ENCODE measurements at places on chromosomes 3 and 15. TPM values are rescaled to one million over a fixed set of nuclear protein-coding genes. Genes with fewer than 3 reads are reported as not detected.

Gene AAGAB
- total RNA-seq, result 19.4 TPM

GRCh38 chr3:147393261-147393942 is 12.9 kb downstream of the ZIC4 start:
- DNase-seq, result no peak

GRCh38 chr15:57949374-57949943 is 116.1 kb downstream of the ALDH1A2 start:
- no peak for DNase-seq

Gene CYP1A1
- 0.69 TPM for total RNA-seq

Gene LRTM1
- total RNA-seq, result 7.4 TPM

Gene SNTN
- total RNA-seq, result not detected

GRCh38 chr3:175457301-175457700 is 598.2 kb downstream of the NAALADL2 start:
- DNase-seq, result no peak

DNA sequence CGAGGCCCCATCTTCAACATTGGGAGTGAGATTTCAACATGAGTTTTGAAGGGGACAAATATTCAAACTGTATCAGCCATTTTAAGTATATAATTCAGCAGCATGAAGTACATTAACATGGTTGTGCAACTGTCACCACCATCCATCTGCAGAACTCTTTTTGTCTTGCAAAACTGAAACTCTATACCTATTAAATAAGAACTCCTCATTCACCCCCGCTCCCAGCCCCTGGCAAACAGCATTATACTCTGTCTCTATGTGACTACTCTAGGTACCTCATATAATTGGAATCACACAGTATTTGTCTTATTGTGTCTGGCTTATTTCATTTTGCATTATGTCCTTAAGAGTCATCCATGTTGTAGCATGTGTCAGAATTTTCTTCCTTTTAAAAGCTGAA is 110.1 kb downstream of the MAP2K5 start:
- DNase-seq, result no peak

- DNase-seq, result no peak
Observed at GRCh38 chr3:23762214-23762613, 43.5 kb upstream of the UBE2E1 start.

DNA sequence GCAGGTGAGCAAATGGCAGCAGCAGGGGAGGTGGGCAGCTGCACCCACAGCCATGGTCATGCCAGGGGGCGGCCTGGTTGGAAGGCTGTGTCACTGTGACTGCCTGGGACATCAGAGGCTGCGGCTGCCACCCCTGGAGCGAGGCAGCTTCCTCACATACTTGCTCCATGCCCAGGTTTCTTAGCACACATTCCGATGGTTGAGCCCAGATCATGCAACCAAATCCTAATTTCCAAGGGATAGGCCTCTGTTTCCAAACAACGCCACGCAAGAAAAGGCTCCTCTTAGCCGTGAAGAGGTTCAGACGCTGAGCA is 11.6 kb upstream of the NRROS start:
- no peak for DNase-seq

- DNase-seq, result no peak
Observed at GRCh38 chr15:44130778-44131177, 64.3 kb downstream of the FRMD5 start.

GRCh38 chr3:173065543-173065981 is 75.5 kb downstream of the SPATA16 start:
- DNase-seq, result no peak

Measured in skin of body (tissue), 3 donors.